NCI-H2171 treated with DMSO at 0.1 percent for 48 hours (cell line): ENCODE measurements at places on chromosomes 12 and 14.

DNA sequence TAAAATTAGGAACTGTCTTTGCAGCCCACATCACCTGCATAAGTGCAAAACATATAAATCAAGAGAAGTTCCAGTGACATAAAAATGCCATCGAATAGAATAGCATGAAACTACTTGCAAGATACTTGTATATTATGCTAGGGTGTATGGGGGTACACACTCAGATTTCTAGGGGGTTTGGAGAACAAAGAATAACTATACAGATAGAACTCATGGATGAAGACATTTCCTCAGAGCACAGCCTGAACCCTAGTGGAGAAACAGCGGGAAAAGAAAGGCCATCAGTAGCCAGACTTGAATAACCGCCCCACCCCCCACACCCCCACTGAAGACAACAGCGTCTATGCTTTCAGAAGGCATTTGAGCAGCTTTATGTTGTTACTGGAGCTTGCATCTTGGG lies 425.8 kb downstream of the NPAS3 start:
- DNase-seq = no peak

- DNase-seq = no peak
Observed at GRCh38 chr12:53343449-53343848, 7.3 kb upstream of the SP7 start.

DNA sequence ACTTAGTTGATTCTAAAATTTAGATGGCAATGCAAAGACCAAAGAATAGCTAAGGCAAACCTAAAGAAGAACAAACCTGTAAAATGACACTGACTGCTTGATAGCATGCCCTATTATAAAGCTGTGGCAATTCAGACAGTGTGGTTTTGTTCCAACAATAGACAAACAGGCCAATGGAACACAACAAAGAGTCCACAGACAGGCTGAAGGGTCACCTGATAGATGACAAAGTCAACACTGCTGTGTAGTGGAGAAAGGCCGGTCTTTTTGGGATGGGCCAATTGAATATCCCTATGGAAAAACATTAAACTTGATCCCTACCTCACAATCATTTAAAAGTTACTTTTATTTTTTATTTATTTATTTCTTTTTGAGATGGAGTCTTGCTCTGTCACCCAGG lies 33.8 kb upstream of the SLC25A3 start:
- no peak for DNase-seq

GRCh38 chr12:128387811-128388422 lies 120.9 kb downstream of the TMEM132C start:
- no peak for DNase-seq

DNA sequence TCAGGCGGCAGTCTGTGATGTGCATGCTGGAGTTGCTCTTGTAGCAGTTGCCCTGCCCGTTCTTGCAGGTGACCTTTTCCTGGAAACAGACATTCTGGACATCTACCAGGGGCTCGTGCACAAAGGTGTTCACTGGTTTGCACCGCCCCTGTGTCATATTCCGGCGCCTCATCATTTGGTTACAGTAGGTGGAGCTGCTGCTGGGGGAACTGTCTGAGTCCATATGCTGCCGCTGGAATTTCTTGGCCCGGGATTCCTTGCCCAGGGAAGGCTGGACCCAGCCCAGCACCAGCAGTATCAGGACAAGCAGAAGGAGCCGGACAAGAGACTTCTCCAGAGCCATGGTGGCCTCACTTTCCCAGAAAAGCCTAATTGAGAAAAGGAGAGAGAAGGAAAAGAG lies 918 bp downstream of the RNASE1 start:
- DNase-seq = no peak
